ENCODE measurements at places on chromosomes 6 and 20. TPM values are rescaled to one million over a fixed set of nuclear protein-coding genes. Genes with fewer than 3 reads are reported as not detected.

DNA sequence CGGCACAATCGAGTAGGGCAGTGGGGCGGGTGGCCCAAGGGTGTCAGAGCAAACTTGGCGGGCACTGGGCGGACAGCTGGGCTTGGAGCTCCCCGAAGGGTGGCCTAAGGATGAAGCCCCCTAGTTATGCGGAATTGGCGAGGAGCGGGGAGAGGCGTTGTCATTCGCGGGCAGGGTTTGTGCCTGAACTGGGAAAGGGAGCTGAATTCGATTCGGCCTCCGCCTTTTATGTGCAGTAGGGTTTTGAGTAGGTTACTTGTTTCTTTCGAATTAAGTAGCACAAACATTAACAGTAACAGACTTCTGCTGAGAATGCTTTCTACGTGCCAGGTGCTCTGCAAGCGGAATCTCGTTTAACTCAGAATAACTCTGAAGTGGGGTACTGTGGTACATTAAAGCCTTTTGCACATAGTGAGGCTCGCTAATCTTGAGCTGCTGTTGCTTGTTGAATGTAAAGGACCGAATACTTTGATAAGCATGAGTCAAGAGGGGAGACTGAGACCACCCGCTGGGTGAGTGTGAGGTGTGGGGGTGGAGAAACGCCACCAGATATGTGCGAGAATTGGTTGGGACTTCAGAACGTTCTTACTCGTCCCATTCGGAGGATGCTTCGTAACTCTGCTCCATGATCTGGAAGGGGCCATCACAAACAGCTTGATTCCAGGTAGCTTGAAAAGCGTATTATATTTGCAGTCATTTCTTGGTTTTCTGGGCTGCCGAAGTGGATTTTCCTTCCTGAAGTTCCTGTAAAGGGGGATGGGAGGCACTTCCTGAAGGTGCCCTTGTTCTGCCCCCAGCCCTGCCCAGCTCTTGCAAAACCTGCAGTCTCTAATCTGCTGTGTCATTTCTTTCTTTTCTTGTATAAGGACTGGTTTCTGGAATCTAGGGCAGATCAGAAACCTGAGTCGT is 833 bp downstream of the RAB5IF start:
- DNase-seq = no peak

- no peak for DNase-seq
Observed at GRCh38 chr20:50729901-50730764, 1.2 kb upstream of the PARD6B start.

GRCh38 chr6:114194362-114195026 is 148.3 kb downstream of the HS3ST5 start:
- DNase-seq = no peak

Gene NR2E1
- polyA plus RNA-seq = not detected

Gene RIPOR2
- 8.8 TPM for polyA plus RNA-seq
